A172 (cell line): ENCODE measurements at places on chromosomes 11 and 22.

GRCh38 chr11:8267280-8267679 lies 3.6 kb upstream of the LMO1 start:
- no peak for DNase-seq

DNA sequence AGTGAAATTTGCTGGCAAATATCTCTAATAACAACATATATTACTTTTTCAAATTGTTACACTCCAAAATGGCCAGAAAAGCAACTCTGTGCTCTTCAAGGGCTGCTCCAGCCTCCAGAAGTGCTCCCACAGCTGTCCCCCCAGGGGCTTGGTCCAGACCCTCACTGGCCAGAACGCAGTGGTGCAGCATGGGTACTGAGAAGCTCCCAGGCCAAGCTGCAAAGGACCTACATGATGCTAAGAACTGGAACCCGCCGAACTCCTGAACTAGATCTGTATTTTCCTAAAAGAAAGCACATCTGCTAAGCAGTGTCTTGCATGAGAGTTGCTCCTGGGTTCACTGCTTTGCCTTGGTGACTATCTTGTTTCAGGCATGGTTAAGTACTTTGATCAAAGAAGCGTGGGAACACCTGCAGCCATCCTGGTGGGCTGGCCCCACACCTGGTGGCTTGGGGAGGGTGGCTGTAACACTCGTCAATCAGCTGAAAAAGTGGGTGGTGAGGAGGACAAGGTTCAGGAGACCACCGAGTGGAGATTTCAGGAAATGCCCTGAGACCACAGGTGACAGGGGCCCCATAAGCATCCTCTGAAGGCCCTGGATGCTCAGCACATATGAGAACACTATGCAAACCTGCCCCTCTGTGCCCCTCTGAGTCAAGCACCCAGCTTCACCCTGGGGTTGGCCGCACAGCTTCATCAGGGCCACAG lies 72.7 kb upstream of the PITPNB start:
- DNase-seq = no peak

DNA sequence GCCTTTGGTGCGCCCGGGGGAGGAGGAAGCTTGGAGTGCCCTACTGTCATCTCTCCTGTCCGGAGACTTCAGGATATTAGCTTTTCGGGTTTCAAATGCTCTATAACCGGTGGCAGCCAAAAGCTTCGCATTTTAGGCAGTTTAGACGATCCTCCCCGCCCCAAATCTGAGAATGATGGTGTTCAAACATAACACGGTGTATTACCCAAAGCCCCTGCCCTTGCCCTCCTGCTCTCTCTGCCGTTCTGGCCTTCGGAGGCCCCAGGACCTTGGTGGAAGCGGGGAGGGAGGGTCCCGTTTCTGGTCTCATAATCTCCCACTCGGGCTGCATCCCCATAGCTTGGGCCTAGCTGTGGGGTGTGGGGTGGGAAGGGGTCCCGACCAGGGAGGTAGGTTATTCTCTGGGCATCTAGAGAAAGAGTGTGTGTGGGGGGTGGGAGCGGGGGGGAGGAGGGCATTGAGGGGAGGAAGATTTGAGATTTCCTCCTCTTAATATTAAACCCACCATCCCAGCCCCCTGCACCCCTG lies 2.3 kb downstream of the PKNOX2 start:
- DNase-seq = no peak

DNA sequence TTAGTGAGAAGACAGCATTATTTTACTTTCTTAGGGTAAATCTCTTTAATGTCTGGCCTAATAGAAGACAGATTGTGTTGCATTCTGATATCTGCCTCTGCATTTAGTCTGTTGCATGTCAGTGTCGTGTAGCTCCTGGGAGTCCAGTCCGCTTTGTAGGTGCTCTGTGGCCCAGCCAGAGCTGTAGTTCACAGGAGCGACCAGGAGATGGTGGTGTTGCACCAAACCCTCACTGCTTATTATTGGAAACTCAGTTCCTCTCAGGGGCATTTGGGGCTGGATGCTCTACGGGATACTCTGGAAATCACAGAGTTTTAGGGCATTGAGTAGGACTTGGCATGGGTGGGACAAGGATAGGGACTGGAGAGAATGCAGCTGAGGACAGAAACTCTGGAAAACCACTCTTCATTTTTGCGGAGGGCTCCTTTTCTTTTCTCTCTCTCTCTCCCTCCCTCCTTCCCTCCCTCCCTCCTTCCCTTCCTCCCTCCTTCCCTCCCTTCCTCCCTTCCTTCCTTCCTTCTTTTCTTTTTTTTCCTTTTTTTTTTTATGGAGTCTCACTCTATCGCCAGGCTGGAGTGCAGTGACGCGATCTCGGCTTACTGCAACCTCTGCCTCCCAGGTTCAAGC lies 21.7 kb downstream of the MIAT start:
- peak; percentile 68 for DNase-seq

DNA sequence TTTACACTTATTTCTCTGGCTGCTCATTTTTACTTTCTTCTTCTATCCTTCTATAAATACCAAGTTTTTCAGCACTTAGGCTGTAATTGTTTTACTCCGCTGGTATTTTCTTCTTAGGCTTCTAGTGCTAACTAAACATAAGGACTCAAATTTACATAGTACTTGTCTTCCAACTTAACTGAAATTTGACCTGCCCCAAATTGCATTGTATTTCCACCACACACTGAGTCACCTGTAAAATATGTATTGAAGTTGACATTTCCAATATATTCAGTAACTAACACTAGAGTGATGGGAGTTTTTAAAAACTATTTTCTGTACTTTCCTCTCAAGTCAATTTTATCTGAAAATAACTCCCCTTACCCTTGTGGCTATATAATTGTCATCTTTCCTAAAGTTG lies 1794.1 kb upstream of the RAG2 start:
- no peak for DNase-seq

DNA sequence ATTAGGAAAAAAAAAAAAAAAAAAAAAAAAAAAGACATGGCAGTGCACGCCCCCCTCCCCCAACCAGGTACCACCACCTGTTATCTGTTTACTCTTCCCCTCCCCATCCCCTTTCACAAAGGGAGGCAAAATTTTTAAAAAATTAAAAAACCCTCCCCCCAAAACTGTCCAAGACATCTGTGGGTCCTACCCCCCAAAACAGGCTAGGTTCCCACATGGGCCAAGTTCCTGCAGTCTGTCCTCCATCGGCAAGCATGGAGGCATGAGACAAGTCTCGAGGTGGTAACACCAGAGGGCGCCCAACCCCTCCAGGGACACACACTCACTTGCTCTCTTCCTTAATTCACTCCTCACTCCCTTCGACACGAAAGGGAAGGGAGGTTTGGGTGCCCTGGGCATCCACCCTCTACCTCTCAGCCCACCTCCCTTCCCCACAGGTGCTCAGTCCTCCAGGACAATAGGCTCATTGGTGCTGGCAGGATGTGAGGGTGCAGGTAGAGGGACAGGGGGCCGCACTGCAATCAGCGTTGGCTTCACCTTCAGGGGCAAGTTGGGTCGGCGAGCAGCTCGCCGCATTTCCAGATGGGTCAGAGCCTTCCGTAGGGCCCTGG lies 2.2 kb upstream of the TUT1 start:
- DNase-seq = peak; percentile 66

- DNase-seq = peak; percentile 79
These were observed 303.0 kb downstream of the CADM1 start for GRCh38 chr11:115201111-115201792.

GRCh38 chr22:48979482-48979881 lies 848.2 kb downstream of the BRD1 start:
- peak; percentile 0 for DNase-seq

GRCh38 chr11:18614667-18615066 lies 15.1 kb downstream of the MISFA start:
- no peak for DNase-seq

DNA sequence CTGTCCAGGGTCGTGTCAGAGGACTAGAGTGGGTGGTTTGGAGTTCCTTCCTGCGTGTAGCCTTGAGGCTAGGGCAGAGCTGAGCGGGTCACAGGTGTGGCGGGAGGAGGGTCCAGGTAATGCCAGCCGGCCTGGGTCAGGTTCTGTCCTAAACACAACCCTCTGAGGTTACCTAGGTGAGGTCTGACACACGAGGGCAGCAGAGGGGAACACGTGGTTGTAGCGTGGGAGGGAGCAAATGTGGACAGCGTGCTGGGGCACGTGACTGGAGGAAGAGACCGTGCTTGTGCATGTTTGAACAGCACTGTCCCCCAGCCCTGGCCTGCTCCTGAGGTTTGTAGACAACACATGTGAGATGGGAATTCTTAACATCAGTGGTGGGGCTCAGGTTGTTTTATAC lies 13.1 kb downstream of the MOV10L1 start:
- DNase-seq = no peak

GRCh38 chr11:10587388-10587787 lies 18.9 kb upstream of the LYVE1 start:
- no peak for DNase-seq
